ENCODE measurements at places on chromosomes 6 and 20.
A peak's percentile ranks its signal among the peaks of the same experiment; 100 is the strongest.

DNA sequence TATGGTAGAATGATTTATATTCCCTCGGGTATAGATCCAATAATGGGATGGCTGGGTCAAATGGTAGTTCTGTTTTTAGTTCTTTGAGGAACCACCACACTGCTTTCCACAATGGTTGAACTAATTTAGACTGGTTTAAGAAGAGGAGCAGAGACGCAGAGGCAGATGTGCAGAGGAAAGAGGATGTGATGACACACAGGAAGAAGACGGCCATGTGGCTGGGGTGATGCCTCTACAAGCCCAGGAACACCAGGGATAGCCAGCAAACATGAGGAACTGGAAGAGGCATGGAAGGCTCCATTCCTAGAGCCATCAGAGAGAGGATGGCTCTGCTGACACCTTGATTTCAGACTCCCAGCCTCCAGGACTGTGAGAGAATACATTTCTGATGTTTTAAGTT, 218.3 kb upstream of the DTNBP1 start:
- H3K27ac ChIP-seq, result no peak overlapping the region
- peak; percentile 45 for DNase-seq
- H3K36me3 ChIP-seq, result no peaks in the 10 kb centered on the region
- H3K27me3 ChIP-seq, result no peaks in the 10 kb centered on the region
- no peak overlapping the region for H3K4me3 ChIP-seq
- no peaks in the 10 kb centered on the region for H3K4me1 ChIP-seq

DNA sequence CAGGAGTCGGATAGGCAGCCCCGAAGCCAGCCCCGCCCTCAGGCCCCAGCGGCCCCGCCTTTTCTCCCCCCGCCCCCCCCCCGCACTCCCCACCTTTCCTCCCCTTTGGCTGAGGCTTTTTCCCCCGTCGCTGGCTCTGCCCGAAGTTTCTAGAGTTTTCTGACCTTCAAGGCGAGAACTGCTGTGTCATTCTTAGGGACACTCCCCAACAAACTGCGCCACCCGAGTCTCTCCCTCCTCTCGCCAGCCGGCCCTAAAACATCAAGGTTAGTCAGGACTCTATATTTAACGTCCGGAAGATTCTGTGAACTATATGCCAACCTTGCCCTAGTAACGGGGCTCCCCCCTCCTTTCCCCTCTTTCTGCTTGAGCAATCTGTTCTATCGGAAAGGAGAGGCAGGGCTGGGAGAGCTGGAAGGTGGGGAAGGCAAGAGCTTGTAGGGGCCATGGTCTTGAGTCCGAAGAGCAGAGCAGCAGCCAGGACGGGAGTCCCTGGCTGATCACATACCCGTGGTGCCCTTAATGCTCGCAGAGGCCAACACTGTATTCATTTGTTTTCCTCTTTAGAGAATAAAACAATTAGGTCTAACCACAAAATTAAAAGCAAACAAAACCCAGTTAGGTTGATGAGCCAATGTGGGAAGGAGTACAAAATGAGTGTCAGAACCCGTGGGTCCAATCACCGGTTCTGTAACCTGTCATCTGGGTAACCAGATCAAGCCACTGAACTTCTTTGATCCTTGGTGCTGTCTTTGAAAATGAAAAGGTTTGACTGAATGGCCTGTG, 5.3 kb upstream of the HSPA1B start:
- peaks cover 46% of the 10 kb centered on the region for H3K4me1 ChIP-seq
- no peaks in the 10 kb centered on the region for H3K27me3 ChIP-seq
- H3K36me3 ChIP-seq, result no peaks in the 10 kb centered on the region
- H3K4me3 ChIP-seq, result peak overlapping the region; percentile 57
- H3K27ac ChIP-seq, result peak overlapping the region; percentile 100

GRCh38 chr6:132063738-132064137, 112.6 kb upstream of the CCN2 start:
- no peak overlapping the region for H3K4me3 ChIP-seq
- peak; percentile 10 for DNase-seq

GRCh38 chr6:26284537-26285142, 80.4 kb upstream of the BTN3A2 start:
- DNase-seq, result no peak
- peaks cover 11% of the 10 kb centered on the region for H3K36me3 ChIP-seq
- peak overlapping the region; percentile 68 for H3K4me3 ChIP-seq
